ENCODE measurements at places on chromosomes 13 and 19.
A peak's percentile ranks its signal among the peaks of the same experiment; 100 is the strongest.

DNA sequence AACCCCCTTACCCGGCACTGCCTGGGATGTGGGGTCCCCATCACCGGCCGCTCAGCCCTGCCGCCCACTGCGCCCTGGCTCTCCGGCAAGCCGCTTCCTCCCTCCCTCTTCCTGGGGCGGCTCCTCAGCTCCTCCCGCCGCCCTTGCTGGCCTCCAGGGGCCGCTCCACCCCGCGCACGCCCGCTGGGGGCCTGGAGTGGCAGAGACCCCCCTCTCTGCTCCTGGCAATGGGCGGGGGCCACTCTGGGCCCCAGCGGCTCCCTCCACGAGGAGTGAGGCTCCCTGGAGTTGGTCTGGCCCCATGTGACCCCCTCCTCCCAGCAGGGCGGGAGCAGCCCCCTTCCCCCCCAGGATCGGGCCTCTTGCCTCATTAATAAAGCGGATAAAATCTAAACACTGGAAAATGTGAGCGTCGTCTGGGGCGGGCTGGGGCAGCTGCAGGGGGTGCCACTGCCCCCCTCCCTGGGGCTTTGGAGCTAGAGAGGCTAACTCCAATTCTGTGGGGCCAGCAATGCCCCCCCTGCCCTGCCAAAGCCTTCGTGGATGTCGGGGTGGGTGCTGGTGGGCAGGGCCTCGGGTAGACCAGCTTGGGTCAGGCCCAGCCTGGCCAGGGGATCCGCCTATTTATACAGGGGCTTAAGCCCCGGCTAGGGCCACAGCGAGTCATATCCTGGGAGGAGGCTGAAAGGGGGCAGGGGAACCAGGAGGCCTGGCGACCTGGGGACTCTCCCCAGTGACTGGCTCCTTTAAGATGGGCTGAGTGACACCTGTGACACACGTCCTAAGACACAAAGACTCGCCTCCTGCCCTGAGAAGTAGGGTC is at the start of gene PTGER1:
Gene PTGER1, minus strand, starts transcription at position 104 of the 823 bp plus-strand sequence. CDS start 1,034 bp downstream, outside the sequence.
- DNase-seq = no peak

GRCh38 chr13:93805736-93806135 is 579.1 kb downstream of the GPC6 start:
- DNase-seq = no peak

- peak; percentile 73 for DNase-seq
Measured at GRCh38 chr13:48580185-48580803, 47.4 kb upstream of the RCBTB2 start.

- no peak for DNase-seq
Measured at GRCh38 chr13:49356223-49356622, 87.6 kb downstream of the CAB39L start.

DNA sequence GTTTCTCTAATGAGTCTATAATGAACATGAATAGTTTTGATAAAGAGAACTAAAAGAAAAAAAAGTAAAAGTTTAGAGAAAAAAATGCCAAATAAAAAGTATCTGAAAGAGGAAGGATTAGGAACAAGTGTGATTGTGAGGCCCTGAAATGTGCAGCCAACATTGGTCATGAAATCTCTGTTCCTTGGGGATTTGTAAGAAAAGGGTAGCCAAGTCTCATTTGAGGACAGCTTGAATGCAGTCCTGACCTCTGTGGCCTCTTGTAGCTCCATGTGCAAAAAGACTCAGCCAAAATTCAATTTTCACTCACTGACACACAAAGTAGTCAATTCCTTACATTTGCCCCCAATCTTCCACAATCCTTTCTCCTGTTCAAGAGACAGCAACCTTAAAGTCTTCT is 167.9 kb downstream of the KLF12 start:
- no peak for DNase-seq
